Stimulated activated CD4-positive, alpha-beta T cell treated with anti-CD3 and anti-CD28 coated beads, TNF-alpha, amount 100 ng/mL, for 48 hours (primary cell): ENCODE measurements at places on chromosomes 5 and 9.

DNA sequence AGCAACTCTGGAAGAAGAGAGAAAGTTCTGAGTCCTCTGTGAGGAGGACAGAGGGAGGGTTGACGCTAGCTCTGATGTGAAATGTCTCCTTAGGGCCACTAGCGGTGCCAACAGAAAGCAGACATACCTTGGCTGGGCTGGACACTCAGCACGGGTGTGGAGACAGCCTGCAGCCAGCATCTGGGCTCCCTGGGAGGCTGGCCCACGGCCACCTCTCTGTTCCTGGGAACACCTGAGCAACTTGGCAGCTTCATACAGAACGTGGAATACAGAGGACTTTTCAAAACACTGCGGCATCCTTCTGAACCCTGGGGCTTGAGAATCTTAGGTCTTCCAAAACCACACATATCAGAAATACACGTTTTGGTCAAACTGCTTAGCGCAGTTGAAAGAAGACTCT is 269.1 kb downstream of the FSTL4 start:
- DNase-seq = no peak

DNA sequence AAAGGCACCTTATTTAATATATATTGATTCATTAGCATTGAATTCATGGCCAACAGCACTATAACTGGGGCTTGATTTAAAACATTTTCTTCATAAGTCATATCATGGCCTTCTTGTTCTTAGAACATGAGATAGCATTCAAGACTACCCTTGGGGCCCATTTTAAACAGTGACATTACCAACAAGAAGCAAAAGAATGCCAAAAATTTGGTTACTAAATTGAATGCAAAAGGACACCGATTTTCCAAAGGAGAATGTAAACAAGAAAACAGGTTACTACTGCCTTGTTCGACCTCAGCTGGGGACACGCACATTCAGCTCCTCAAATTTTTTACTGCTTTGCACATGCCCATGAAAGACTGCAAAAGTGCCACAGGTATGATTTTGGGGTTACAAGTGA is 219.4 kb upstream of the TLE4 start:
- DNase-seq = no peak

GRCh38 chr5:78527925-78528324 is 120.6 kb downstream of the LHFPL2 start:
- no peak for DNase-seq

DNA sequence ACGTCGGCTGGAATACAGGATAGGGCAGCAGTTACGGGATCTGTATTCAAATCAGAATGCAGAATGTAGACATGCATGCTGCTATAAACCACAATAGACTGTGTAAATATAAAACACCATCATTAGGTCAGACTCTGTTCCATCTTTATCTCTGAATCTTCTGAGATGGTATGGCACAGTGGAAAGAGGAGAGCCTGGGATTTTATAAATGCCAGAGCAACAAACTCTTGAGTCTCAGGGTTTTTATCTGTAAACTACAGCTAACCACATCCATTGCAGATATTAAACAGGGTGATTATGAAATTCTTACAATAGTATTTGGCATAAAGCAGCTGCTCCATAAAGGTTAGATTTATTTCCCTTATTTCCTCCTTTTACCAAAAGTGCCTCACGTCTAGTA is 108.7 kb downstream of the ZDHHC21 start:
- no peak for DNase-seq

DNA sequence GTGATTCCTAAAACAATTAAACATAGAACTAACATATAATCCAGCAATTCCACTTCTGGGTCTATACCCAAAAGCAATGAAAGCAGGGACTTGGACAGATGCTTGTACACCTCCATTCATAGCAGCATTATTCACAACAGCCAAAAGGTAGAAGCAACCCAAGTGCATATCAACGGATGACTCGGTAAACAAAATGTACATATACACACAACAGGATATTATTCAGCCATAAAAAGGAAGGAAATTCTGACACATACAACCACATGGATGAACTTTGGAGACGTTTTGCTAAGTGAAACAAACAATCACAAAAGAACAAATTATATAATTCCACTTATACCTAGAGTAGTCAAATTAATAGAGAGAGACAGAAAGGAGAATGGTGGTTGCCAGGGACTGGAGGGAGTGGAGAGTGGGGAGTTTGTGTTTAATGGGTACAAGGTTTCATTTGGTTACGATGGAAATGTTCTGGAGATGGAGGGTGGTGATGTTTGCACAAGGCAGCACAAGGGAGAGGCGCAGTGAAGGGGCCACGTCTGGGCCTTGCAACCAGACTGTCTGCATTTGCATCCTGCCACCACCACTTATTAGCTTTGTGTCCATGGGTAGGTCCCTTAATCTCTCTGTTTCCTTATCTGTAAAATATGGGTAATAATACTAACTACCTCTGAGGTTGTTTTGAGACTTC is 36.3 kb upstream of the RLN1 start:
- DNase-seq = no peak

DNA sequence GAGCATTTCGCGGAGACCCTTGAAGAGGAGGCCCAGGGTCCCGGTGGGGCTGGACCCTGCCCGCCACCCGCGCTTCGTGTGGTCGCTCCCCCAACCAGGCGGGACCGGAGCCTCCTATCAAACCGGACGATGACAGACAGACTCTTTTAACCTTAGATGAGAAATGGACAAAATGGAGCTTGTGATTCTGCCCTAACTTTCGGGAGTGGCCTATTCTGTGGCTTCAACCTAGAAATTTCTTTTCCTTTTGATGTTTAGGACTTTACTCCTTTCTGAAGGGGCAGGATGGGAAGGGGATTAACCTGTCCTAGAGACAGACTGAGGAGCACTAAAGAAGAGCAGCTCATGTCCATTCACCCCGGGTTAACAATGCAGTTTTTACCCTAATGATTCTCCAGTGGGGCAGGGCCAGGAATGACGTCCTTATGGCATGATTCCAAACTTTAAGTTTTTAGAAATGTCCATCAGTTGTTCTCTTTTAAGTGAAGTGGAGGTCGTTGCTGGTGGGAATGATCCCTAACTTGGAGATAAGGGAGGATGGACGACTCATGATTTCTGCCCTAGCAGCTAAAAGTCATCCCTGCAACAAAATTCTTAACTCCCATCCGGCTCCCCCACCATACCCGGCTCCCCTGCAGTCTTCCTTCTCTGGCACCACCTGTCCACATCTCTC is 1.0 kb downstream of the NIPSNAP3A start:
- DNase-seq = no peak

DNA sequence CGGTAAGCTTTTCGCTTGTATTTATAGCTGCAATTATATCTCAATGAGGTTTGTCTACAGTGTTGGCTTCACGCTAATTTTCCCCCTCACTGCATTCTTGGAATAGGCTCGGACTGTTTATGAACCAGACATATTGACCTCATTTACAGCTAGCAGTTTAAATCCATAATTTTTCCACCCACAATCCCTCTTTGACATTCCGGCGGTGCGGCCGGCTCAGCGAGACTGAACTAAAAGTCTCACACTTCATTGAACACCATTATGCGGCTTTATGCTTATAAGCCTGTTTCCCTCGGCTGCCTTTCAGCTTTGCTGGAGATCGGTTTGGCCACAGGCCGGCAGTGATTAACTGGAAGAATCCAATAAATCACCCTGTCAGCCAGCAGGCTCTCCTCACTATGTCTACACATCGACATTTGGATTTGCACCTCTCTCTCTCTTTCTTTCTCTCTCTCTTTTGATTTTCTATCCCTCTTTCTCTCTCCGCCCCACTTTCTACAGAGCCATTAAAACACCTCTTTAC is 315.0 kb upstream of the TLE4 start:
- no peak for DNase-seq

DNA sequence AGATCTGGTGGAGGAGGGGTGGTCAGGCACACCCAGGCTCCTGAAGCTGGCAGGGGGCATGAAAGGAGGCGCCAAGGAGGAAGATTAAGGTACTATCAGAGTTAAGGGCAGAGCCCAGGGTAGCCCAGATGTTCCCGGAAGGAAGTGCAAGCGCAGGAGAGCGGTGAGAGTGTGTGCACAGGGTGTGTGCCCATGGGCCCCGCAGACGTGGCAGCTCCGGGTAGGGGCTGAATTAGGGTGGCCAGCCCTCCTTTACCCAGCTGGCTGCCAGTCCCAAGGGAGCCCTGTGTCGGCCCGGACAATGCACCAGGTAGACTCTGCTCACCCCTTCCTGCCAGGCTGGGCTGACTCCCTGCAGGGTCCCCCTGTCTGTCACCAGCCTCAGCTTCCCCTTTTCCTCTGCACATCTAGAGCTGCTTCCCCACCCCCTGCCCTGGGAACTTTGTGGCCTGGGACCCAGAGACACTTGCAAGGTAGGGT is at the start of gene SMIM33:
TSS of gene SMIM33 (plus strand) at position 184 of the 480 bp plus-strand sequence. CDS start at position 302, 118 bp downstream.
- no peak for DNase-seq

- DNase-seq = no peak
These were observed 19.5 kb upstream of the IRF1 start for GRCh38 chr5:132510076-132510475.

DNA sequence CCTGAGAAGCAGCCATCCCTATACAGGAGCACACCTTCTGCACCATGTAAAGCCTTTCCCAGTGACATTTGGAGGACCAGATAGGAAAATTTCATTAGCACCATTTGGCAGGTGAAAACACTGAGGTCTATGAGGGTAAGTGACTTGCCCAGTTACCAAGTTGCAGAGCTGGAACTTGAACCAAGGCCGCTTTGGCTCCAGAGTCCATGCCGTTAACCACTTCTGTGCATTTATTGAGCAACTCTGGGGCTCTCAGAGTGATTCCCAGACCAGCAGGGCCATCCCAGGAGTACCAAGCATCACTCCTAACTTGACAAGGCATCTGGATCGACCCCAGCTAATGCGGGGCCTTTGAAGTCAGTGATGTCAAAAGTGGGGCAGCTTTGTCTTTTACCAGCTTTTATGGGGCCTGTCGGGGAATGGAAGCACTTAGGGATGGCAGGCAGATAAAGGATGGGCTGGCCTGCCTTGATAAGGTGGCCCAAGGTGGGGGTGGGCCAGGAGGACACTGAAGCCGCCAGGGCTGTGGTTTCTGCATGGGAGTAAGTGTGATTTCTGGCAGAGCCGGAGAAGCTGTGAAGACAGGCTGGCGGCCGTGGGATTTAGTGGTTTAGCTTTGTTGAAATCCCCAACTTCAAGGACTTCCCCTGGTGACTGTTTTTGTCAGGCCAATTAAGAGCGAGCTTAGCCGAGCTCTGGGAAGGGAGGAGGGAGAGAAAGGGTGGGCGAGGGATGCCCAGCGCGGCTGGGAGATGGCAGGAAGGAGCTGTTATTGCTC is 127.3 kb downstream of the MACROH2A1 start:
- DNase-seq = no peak

- no peak for DNase-seq
These were observed 65.2 kb downstream of the ERAP1 start for GRCh38 chr5:96742538-96742937.

DNA sequence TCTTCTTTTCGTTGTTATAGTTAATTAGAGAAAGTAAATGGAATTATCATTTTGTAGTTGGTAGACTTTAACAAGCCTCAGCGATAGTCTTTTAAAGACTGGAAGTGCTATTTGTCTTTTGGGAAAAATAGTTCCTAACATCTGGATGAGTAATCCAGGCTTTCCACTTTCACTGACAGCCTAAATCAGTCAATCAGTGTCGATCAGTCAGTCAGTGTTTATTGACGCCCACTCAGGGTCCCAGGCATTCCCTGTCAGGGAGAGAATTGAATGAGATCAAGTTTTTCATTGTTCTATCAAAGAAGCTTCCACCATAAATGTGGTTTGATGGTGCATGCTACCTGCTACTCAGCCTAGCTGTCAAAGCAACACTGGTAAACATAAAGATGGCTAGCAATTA is 2.6 kb downstream of the ABL1 start:
- no peak for DNase-seq

- no peak for DNase-seq
These were observed 1.3 kb downstream of the CCNI2 start for GRCh38 chr5:132748522-132749000.

DNA sequence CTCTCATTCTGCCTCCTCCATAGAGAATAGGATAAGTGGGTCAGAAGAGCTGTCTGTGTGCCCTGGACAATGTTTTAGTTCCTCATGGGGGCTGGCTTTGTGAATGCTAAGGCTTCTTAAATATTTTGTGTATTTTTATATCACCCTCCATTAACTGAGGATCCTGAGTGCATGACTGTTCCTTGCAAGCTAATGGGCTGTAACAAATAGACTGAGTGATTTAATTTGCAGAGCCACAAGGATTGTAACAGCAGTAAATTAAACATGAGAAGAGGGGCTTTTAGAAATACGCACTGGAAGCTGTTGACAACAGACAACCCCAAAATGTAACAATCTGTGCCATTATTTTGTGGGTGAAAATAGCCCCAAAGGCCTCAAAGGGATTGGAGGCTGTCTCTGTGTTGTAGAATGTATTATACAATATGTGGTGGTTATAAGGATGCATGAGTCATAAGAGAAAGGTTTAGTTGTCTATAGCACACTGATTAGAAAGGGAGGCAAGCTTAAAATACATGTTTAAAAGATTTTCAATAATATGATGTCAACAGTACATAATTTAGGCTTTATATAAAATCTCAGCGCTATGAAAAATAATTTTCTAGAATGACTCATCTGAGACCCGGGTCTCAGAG is 152.7 kb upstream of the ACTBL2 start:
- DNase-seq = no peak

DNA sequence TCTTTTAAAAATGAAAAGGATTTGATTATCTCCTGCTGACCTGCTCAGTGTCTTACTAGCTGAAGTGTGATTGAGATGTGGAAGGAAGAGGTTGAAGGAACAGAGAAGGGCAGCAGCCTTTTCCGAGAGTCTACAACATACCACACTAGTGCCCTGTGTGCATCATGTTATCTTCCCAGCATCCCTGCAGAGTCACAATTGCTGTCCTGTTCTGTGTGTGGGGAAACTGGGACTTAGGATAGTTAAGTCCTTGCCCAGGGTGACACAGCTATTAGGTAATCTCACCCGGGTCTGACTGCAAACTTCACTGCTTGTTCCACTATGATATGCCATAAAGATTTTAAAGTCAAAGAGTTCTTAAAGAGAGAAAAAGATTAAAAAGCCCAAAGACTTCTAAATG is 55.8 kb downstream of the FAM78A start:
- no peak for DNase-seq

- DNase-seq = no peak
These were observed 610.0 kb downstream of the MAT2B start for GRCh38 chr5:164115420-164115819.

DNA sequence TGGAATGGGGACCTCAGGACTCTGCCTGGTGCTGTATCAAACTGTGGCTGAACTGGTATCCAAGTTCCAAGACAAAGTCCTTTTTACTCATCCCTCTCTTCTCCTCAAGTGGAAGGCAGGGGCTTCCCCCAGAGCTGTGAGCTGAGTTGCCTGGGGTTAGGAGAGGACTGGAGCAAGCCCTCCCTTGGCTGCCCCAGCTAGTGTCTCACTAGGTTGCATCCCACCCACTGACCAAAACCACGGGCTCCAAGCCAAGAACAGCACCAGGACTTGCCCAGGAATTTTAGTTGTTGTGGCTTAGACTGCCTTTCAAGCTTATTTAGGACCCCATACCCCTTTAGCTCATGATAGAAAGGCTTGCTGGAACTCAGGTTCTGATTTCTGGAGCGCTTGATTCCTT is 158.7 kb upstream of the TNC start:
- DNase-seq = no peak

GRCh38 chr5:53067641-53068040 is 41.9 kb downstream of the MOCS2 start:
- DNase-seq = no peak

GRCh38 chr5:142156839-142157463 is 48.4 kb downstream of the NDFIP1 start:
- no peak for DNase-seq

GRCh38 chr5:73125289-73125688 is 4.9 kb downstream of the TMEM171 start:
- no peak for DNase-seq

GRCh38 chr5:36870399-36871040 is 6.0 kb upstream of the NIPBL start:
- no peak for DNase-seq
